ENCODE measurements at places on chromosomes 16 and 17.

DNA sequence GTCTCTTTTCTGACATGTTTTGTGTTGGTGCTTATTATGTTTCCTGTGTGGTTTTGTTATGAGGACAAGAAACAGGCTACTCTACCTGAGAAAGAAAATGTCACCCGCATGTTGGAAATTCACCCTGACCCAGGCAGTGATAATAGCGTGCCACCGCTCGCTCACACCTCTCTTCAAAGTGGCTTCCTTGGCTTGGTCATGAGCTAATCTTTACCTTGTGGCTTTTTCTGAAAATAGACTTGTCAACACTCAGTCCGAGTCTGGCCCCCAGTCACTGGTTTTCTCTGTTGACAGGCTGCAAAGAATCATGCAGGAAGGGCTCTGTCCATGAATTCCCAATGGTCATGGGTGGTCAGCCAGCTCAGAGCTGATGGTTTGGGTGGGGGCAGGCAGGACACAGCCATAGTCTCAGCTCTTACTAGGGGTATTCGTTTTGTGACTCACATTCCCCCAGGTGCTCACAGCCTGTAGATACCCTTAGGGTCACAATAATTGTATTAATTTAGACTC, 121.3 kb upstream of the CACNG5 start:
- no peak for DNase-seq

DNA sequence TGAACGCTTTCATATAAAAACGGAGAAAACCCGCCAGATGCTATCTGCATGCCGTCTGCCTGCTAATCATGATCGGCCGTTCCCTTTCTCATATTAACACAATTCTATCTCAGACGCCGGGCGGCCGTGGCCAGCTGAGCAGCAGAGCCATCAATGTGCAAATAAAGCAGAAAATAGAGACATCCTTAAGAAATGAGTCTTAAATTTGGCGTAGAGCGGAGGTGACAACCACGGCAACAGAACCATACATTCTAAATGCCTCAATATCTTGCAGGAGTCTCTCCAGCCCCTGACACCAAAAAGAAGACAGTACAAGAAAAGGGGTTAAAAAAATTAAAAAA, 2.7 kb upstream of the IRX5 start:
- no peak for DNase-seq

- DNase-seq, result peak; percentile 17
These were observed at the start of gene MMD for GRCh38 chr17:55421179-55421934. TSS of gene MMD (minus strand) at chr17:55421835. CDS start at chr17:55421695, 140 bp downstream.

- DNase-seq, result no peak
These were observed 227.3 kb upstream of the RPL38 start for GRCh38 chr17:73976147-73976546.

DNA sequence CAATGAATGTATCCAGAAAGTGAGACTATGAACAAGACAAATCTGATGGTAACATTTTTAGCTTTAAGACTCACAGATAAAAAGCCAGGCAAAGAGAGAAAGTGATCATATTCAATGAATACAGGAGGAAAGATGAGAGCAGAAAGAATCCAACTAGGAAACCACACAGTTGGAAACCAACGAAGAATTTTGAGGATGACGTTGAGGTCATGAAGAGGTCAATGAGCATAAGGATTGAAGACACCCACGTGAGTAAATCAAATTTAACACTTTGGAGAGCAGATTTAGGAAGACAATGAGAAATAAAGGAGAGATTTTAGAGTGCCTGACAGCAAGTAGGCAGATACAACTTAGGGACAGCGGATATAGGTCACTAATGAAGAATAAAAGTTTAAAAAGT, 948.1 kb downstream of the KCNJ2 start:
- DNase-seq, result no peak

- DNase-seq, result no peak
These were observed 141.8 kb downstream of the XYLT1 start for GRCh38 chr16:17328932-17329331.

DNA sequence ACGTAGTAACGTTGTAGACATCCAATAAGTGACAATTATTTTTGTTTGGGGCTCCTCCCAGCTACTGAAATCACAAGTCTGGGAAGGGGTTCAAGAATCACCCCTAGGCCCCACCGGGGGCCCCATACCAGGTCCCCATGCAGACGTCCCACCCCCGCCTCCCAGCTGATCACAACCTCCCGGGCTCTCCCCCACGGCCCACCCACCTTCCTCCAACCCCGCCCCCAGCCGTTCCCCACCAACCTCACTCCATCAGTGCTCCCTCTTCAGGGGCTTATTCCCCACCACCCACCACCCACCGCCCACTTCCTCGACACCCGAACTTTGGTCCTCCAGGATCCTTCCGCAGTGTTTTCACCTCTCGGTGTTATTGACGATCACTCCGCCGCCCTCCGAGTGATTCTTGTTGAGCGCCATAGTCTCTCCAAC, 240 bp downstream of the WBP2 start:
- no peak for DNase-seq

DNA sequence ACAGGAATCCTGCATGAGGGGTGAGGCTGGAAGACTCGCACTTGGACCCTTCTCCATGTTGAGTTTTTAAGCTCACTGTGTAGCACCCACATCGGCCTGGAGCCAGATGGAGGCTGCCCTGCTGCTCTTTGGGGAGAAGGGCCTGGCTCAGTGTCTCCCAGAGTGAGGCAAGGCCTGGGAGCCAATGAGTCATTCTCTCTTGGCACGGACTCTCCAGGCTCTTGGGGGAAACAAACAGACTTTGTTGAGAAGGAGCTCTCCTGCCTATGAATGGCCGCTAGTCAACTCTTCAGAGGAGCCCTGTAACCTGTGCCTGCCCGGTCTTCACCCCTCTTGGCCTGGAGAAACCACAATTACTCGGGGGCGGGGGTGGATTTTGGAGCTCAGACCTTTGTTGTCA, 50.8 kb upstream of the MAF start:
- DNase-seq, result peak; percentile 89

- DNase-seq, result no peak
These were observed 216.5 kb downstream of the CPPED1 start for GRCh38 chr16:12587170-12587569.

DNA sequence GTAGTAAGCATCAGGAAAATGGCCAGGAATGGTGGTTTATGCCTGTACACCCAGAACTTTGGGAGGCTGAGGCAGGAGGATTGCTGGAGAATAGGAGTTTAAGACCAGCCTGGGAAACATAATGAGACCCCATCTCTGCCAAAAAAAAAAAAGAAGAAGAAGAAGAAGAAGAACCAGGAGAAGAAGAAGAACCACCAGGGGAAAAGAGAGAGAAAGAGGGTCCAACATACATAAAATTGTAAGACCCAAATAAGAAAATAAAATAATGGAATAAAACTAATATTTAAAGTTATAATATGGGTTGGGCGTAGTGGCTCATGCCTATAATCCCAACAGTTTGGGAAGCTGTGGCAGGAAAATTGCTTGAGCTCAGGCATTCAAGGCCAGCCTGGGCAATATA, 408.4 kb downstream of the ZFHX3 start:
- no peak for DNase-seq

Measured in COLO829 (cell line).